ENCODE measurements at places on chromosomes 3 and 15. TPM values are rescaled to one million over a fixed set of nuclear protein-coding genes. Genes with fewer than 3 reads are reported as not detected.

Gene TM4SF1
- polyA plus RNA-seq, result 1,407 TPM

Gene C15orf61
- polyA plus RNA-seq, result 3.5 TPM

Gene MLF1
- polyA plus RNA-seq, result 3.0 TPM

Gene TRH
- polyA plus RNA-seq, result not detected
